Heart left ventricle (tissue), 16 donors: ENCODE measurements at places on chromosomes 6 and 20.
A peak's percentile ranks its signal among the peaks of the same experiment; 100 is the strongest.

- DNase-seq: peak; percentile 54
Measured at GRCh38 chr20:62952373-62952967, at the start of gene SLC17A9. SLC17A9 (plus strand) TSS chr20:62952709; CDS start chr20:62952831, 122 bp downstream.

GRCh38 chr20:48923149-48923718, 1.7 kb downstream of the ARFGEF2 start:
- DNase-seq: no peak

- DNase-seq: no peak
Measured at GRCh38 chr20:45016089-45016671, 49.9 kb downstream of the STK4 start.

DNA sequence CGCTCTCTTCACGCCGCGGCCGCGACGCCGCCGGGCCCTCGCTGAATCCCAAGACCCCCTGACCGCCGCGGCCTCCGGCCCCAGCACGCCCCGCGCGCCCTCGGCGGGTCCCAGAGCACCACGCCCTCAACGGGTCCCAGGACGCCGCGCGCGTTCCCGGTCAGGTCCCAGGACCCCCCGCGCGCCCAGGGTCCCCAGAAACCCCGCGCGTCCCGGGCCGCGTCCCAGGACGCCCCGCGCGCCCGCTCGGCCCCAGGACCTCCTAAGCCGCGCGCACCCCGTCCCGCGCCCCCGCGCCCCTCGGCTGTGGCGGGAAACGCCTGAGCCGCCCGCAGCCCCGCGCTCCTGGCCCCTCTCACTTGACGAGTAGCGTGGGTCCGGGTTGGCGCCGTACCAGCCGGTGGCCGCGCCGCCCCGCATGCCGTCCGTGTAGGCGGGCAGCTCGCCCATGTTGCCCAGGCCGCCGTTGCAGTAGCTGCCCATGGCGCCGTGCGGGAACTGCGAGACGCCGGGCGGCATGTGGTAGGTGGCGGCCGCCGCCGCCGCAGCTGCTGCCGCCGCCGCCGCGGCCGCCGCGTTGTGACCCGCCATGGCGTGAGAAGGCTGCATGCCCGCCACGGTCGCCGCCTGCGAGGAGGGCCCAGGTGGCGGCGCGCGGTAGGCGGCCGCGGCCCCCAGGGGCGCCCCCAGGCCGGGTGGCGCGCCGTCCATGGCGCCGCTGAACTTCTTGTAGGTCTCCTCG, 556 bp downstream of the NKX2-4 start:
- DNase-seq: no peak

DNA sequence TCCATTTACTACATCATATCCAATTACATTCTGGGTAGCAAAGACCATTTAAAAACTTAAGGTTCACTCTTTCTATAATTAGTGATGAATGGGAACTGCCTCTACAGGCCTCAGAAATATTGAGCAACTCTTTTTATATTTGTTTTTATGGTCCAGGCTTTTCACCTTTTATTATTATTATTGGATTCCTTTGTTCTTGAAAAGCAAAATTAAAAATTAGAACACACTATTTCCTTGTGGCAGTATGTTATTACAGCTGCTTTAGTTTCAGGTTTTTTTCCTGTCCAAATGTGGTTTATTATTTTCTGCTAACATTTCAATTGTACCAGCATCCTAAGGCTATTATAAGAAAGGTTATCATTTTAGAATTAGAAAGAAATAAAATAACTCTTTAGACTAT, 150.1 kb downstream of the FARS2 start:
- no peak for DNase-seq

DNA sequence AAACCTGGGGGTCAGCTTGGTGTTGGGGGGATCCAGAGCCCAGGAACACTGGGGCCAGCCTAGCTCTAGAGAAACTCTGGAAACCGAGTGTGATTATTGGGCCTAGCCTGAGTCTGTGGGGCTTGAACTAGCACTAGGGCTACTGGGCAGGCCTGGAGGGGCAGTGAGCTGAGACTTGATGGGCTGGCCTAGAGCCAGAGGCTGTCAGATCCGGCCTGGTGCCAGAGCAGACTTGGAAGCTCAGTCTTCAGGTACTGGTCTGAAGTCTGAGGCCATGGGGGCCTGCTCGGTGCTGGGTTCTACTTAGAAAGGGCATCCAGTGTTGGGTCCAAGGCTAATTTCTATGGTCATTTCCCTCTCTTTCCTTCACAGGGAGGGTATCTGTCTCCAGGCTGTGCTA, 2.7 kb downstream of the DEFB112 start:
- DNase-seq: no peak
